Fibroblast of the aortic adventitia (primary cell): ENCODE measurements at places on chromosomes 1 and 21. TPM values are rescaled to one million over a fixed set of nuclear protein-coding genes. Genes with fewer than 3 reads are reported as not detected.

Gene CLIC6
- total RNA-seq, result 0.18 TPM in 1 of 2 replicates, not detected in the other

Gene CFHR3
- not detected in 2 replicates for total RNA-seq

Gene PERM1
- total RNA-seq, result 0.57 TPM in 1 of 2 replicates, not detected in the other

Gene TNFRSF14
- total RNA-seq, result 12.0 and 32.2 TPM in 2 replicates

Gene TMCO4
- total RNA-seq, result 25.3 and 30.9 TPM in 2 replicates

Gene LAMC1
- 564 and 789 TPM in 2 replicates for total RNA-seq

Gene INKA2
- total RNA-seq, result 0.27 TPM in 1 of 2 replicates, not detected in the other
